ENCODE measurements at places on chromosomes 3 and 15.

- DNase-seq = no peak
These were observed 133.2 kb upstream of the STRIT1 start for GRCh38 chr3:155426524-155427230.

- DNase-seq = no peak
These were observed 5.8 kb downstream of the LTK start for GRCh38 chr15:41507820-41508290.

DNA sequence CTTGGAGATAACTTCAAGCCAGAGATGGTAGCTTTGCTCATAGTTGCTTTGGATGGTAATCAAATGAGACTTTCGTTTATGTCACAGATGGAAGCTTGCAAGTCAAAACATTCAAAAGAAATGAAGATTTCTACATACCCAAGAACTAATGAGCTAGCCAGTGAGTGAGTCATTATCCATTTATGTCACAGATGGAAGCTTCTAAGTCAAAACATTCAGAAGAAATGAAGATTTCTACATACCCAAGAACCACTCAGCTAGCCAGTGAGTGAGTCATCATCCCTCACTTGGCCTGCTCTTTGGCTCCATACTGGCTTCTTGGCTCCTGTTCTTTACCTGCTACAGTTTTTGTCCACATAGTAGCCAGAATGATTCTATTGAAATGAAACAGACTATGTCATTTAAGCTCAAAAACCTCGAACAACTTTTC lies 559.8 kb upstream of the CBLB start:
- DNase-seq = no peak

DNA sequence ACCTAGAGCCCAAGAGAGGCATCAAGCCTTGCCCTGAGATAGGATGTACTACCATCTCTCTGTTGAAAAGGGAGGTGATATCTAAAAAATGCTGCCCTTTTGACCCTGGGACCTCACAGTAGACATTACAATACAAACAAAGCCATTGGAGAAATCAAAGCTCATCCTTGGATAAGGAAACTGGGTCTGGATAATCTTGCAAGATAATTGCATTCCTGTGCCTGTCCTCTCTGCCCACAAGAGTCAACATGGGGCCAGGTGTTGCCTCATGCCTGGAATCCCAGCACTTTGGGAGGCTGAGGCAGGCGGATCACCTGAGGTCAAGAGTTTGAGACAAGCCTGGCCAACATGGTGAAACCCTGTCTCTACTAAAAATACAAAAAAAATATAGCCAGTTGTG lies 57.3 kb upstream of the DLG1 start:
- DNase-seq = no peak

DNA sequence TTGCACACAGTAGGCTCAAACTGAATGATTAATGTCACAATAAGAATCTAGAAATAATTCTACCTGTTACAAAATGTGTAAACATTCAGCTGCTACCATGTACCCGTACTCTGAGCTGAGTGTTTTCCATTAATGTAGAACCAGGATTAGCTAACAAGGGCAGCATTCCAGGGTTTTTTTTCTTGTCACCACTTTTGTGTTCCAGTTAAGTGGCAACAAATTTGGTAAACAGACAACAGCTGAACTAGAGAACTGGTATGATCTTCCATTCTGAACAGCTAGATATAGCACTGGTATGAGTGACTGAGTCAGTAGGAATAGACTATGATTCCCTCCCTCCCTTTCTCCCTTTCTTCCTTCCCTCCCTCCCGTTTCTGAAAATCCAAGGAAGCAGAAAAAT lies 229.4 kb downstream of the CD47 start:
- DNase-seq = no peak

DNA sequence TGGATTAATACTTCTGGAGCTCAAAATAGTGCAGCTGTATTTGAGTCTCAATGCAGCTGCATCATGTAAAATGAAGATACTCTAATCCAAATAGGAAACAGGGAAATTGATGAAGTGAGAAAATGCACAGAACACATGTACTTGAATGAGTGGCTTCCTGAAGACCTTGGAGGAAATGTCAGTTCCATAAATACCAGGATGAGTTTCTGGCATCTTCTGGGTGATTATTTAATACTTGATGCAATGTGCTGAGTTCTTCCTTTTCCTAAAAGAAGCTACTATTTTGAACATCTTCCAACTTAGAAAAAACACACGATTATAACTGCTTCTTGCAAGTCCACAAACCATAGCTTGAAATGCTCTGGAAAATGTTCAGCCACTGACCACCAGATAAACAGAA lies 162.8 kb downstream of the SLC9A9 start:
- DNase-seq = no peak

DNA sequence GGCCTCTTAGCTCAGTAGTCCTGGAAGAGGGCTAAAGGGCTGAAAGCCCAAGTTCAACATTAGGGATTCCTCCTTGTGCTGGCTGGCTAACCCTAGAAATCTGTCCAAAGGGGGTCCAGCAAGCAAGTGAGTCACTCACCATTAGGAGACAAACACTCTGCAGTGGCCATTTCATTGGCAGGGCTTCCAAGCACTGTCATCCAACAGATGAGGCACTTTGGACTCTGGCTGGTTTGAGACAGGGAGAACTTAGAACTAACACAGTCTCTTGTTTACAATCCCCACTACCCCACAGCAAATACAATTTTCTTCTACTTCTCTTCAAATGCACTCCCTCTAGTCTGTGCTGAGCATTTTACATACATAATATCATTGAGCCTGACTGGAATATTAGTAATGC lies 10.1 kb upstream of the WNT5A start:
- DNase-seq = no peak
